ENCODE measurements at places on chromosomes 3 and 15. TPM values are rescaled to one million over a fixed set of nuclear protein-coding genes. Genes with fewer than 3 reads are reported as not detected.

GRCh38 chr15:28935316-28935715 lies 49.5 kb downstream of the APBA2 start:
- no peaks in the 10 kb centered on the region for H3K27me3 ChIP-seq
- H3K4me1 ChIP-seq: no peaks in the 10 kb centered on the region
- DNase-seq: no peak
- H3K27ac ChIP-seq: no peak overlapping the region
- H3K4me3 ChIP-seq: no peak overlapping the region

GRCh38 chr3:126449621-126450051 lies 26.1 kb downstream of the ZXDC start:
- H3K36me3 ChIP-seq: peaks cover 54% of the 10 kb centered on the region
- H3K4me1 ChIP-seq: no peaks in the 10 kb centered on the region
- H3K4me3 ChIP-seq: no peak overlapping the region
- H3K27ac ChIP-seq: no peak overlapping the region

- H3K4me3 ChIP-seq: no peak overlapping the region
- no peaks in the 10 kb centered on the region for H3K27me3 ChIP-seq
- no peaks in the 10 kb centered on the region for H3K36me3 ChIP-seq
- H3K4me1 ChIP-seq: no peaks in the 10 kb centered on the region
- no peak overlapping the region for H3K27ac ChIP-seq
These were observed 115.7 kb upstream of the TJP1 start for GRCh38 chr15:29937956-29938355.

- no peak for DNase-seq
- H3K27ac ChIP-seq: no peak overlapping the region
- H3K27me3 ChIP-seq: no peaks in the 10 kb centered on the region
- H3K4me1 ChIP-seq: no peaks in the 10 kb centered on the region
- H3K36me3 ChIP-seq: no peaks in the 10 kb centered on the region
- no peak overlapping the region for H3K4me3 ChIP-seq
These were observed 125.3 kb upstream of the BCL6 start for GRCh38 chr3:187870360-187871203.

- H3K4me1 ChIP-seq: no peaks in the 10 kb centered on the region
- peak overlapping the region; percentile 96 for H3K27ac ChIP-seq
- no peak for DNase-seq
- peak overlapping the region; percentile 79 for H3K4me3 ChIP-seq
- H3K27me3 ChIP-seq: no peaks in the 10 kb centered on the region
These were observed 2.9 kb downstream of the FBXL22 start for GRCh38 chr15:63600001-63600615.

GRCh38 chr3:25246913-25247312 lies 181.2 kb upstream of the RARB start:
- H3K27ac ChIP-seq: no peak overlapping the region
- no peaks in the 10 kb centered on the region for H3K36me3 ChIP-seq
- H3K27me3 ChIP-seq: no peaks in the 10 kb centered on the region
- no peak for DNase-seq

DNA sequence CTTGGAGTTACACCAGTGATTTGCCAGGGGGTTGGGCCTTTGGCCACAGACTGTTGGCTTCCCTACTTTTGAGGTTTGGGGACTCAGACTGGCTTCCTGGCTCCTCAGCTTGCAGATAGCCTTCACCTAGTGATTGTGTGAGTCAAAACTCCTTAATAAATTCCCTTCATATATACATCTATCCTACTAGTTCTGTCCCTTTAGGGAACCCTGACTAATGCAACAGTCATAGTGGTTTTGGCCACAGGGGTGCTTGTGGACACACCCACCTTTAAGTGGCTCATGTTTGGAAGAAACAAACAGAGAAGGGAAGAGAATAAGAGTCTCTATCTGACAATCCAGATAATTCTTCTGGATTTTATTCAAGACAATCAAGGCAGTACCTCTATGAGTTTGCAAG lies 457.7 kb downstream of the EPHA3 start:
- no peak for DNase-seq
- H3K27me3 ChIP-seq: no peaks in the 10 kb centered on the region
- no peaks in the 10 kb centered on the region for H3K4me1 ChIP-seq

GRCh38 chr3:38522002-38522401 lies 25.9 kb downstream of the EXOG start:
- no peaks in the 10 kb centered on the region for H3K36me3 ChIP-seq
- no peak overlapping the region for H3K4me3 ChIP-seq
- no peak for DNase-seq
- no peaks in the 10 kb centered on the region for H3K4me1 ChIP-seq
- no peak overlapping the region for H3K27ac ChIP-seq
- H3K27me3 ChIP-seq: no peaks in the 10 kb centered on the region

- H3K4me1 ChIP-seq: peaks cover 12% of the 10 kb centered on the region
- H3K4me3 ChIP-seq: no peak overlapping the region
- H3K36me3 ChIP-seq: no peaks in the 10 kb centered on the region
These were observed 59.0 kb downstream of the BDH1 start for GRCh38 chr3:197496746-197497125.

DNA sequence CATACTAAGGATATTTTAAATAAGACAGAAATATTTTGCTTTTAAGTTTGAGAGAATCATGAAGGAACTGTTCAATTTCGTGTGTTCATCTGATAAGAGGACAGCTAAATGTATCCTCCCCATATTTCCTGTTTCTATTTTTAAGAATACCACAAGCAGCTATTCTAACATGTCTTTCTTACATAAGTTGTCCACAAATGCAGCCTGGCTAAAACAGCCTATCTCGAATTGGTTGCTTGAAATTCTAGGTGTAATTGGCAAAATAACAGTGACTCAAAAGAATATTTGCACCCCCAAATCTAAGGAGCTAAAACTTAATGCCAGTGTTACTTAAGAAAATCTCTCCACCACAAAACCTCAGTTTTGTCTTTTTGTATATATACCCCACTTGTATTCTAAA lies 35.0 kb downstream of the BTLA start:
- no peak for DNase-seq
- H3K4me3 ChIP-seq: no peak overlapping the region
- peak overlapping the region; percentile 14 for H3K27ac ChIP-seq
- no peaks in the 10 kb centered on the region for H3K36me3 ChIP-seq
- H3K4me1 ChIP-seq: no peaks in the 10 kb centered on the region

DNA sequence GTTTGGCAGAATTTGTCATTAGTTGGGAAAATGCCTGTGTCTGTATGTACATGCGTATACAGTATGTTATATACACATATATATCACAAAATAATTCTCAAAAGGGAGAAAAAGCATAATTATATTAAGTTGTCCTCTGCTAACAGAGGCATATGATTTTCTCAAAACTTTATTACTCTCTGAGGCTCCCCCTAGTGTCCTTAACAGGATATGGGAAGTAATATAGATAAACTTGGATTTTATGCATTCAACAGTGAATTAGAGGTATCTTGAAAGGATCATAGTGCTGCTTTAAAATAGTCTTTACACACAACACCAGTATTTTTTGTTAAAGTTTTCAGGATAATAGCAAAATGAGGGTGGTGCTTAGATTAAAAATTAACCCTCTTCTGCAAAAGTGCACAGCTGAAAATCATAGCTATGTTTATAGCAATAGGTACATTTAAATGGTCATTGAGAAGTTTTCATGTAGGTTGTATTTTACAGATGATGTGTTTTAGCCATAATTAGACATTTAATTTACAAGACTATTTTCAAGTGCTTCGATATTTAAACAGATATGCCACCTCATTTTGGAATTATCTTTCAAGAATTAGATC lies 454.0 kb upstream of the ROBO2 start:
- no peak overlapping the region for H3K4me3 ChIP-seq
- no peak for DNase-seq
- no peaks in the 10 kb centered on the region for H3K36me3 ChIP-seq

DNA sequence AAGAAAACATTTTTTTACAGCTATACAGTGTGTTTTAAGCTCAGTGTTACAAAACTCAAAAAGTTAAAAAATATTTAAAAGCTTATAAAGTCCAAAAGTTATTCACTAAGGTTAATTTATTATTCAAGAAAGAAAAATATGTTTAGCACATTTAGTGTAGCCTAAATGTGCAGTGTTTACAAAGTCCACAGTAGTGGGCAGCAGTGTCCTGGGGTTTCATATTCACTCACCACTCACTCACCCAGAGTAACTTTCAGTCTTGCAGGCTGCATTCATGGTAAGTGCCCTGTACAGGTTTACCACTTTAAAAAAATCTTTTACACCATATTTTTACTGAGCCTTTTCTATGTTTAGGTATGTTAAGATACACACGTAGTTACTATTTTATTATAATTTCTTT lies 300.2 kb upstream of the TRIM42 start:
- no peak for DNase-seq
- H3K4me3 ChIP-seq: no peak overlapping the region
- H3K36me3 ChIP-seq: no peaks in the 10 kb centered on the region
- H3K4me1 ChIP-seq: no peaks in the 10 kb centered on the region
- H3K27me3 ChIP-seq: no peaks in the 10 kb centered on the region

GRCh38 chr3:184590795-184591194 lies 29.2 kb downstream of the EPHB3 start:
- DNase-seq: no peak
- H3K4me1 ChIP-seq: no peaks in the 10 kb centered on the region
- no peak overlapping the region for H3K4me3 ChIP-seq

DNA sequence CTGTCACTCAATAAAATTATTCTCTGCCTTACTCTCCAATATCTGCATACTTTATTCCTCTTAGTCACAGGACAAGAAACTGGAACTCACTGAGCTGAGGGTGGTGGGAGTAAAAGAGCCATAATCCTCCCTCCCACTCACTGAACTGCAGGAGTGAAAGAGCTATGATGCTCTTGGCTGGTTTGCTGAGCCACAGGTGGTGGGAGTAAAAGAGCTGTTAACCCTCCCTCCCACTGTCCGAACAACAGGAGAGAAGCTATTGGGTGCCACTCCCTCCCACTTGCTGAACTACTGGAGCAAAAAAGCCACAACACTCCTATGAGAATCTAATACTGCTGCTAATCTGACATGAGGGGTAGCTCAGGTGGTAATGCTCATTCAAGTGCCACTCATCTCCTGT lies 391.0 kb downstream of the NSUN3 start:
- H3K36me3 ChIP-seq: no peaks in the 10 kb centered on the region
- H3K4me1 ChIP-seq: no peaks in the 10 kb centered on the region
- no peaks in the 10 kb centered on the region for H3K27me3 ChIP-seq
- DNase-seq: no peak
- no peak overlapping the region for H3K27ac ChIP-seq
- H3K4me3 ChIP-seq: no peak overlapping the region

STIMATE gene
- total RNA-seq: 16.6 TPM

DAZL gene
- total RNA-seq: not detected

LIPC gene
- total RNA-seq: 0.40 TPM

SPATA12 gene
- not detected for total RNA-seq

CLEC3B gene
- total RNA-seq: 47.9 TPM

TICRR gene
- total RNA-seq: 8.3 TPM

Data from Peyer's patch (tissue), 4 donors.